ENCODE measurements at places on chromosomes 11 and 22.

DNA sequence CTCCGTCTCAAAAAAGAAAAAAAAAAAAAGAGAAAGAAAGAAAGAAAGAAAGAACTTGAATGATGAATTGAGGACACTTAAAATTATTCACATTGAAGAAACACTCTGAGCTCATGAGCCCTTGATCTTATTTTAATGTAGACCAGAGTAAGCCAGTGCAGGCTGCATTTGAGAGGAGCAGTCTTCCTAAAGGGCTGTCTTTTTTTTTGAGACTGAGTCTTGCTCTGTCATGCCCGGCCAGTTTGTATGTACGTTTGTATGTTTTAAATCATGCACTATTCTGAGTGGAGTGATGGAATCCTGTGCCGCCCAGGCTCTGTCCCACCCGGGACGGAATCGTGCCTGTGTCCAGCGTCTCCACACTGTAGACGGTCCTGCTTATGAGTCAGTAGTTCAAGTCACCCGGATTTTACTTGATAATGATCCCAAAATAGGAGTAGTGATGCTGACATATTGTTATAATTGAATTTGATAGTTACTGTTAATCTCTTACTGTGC, 9.6 kb downstream of the FGF4 start:
- no peak for DNase-seq

DNA sequence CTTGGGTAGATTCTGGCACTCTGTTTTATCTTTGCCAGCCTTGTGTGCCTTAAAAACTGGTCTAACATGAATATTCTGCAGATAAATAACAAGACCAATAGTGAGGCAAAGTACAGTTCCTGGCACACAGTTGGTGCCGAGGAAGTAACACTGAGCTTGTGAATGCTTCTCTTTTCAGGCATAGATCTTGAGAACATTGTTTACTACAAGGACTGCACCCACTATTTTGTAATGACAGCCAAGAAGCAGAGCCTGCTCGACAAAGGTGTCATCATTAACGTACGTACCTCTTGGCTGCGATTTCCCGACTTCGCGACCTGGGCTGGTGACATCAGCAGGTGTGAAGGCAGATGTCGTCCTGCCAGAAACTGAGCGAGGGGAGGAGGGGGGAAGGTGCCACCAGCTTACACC, 105.7 kb downstream of the MICAL2 start:
- no peak for DNase-seq

DNA sequence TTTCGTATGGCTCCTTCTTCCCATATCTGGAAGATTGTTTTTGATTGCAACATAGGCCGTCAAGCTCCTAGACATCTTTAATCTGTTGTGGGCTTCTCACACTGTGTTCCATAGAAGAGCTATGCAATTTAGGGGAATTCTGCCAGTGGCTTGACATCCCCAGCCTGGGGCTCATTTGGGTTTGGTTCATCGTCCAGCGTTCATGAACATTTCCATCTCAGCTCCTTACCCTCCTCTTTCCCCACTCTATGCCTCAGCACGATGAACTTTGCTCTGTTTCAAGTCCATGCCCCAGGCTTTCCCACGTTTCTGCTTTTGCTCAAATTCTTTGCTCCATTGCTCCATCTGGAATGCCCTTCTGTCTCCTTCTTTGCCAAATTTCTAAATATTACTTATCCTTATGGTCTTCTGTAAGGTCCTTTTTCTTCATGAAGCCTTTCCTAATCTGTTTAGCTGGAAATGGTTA, 26.1 kb upstream of the CLMP start:
- no peak for DNase-seq

DNA sequence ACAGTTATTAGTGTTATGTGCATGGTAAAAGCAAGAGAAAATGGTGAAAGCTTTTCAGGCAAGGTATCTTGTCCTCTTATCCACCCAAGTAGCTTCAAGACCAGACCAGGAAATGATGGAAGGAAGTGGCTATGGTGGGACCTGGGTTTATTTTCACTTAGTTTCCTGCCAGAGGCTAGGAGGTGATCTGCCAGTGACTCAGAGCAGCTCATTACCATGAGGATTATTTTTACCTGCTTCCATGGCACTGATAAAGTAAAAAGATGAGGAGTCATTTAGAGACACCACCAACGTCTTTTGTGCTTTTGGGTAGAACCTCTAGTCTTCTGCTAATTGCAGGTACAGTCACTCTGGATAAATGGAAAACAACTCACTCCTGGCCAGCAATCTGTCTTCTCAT, 339.9 kb upstream of the KIRREL3 start:
- DNase-seq: no peak

GRCh38 chr11:765025-765801, 12.1 kb downstream of the GATD1 start:
- peak; percentile 50 for DNase-seq

GRCh38 chr11:19374151-19374569, 133.4 kb upstream of the E2F8 start:
- peak; percentile 99 for DNase-seq

DNA sequence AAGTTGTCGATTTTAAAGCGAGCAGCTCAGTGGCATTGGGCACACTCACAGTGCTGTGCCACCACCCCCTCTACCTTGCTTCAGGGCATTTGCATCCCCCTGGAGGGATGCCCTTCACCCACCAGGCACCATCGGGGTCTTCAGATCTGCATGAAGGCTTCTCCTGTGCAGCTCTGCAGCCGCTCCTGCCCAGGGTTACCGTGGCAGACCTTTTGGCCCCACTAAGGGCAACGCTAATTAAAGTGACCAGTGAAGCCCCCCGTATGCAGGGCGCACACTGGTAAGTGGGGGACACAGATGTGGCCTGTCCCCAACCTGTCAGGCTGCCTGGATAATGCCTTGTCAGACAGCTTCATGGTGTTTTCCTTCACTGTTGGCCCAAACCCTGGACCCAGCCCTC, 1117.7 kb downstream of the BRD1 start:
- no peak for DNase-seq

GRCh38 chr11:9315078-9315688, 790 bp upstream of the TMEM41B start:
- peak; percentile 16 for DNase-seq

GRCh38 chr11:16148301-16148931, 207.9 kb downstream of the SOX6 start:
- no peak for DNase-seq

- peak; percentile 65 for DNase-seq
Observed at GRCh38 chr22:50252082-50253045, 1.3 kb upstream of the HDAC10 start.

DNA sequence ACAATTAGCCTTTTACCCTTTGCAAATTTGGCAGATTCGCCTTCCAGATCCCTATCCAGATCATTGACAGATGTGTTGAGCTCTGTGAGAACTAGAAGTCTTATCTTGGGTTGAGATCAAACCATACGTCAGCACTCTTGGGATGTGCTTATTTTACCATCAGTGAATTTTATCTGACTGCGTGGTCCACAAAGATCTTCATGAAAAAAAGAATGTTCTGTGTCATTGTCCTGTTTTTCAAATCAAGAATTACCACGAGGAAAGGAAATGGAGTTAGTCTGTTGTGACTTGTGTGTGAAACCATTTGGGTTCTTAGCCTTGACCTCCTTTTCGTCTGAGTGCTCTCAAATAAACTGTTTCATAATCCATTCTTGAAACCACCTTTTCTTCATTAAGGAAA, 86.2 kb upstream of the SORL1-AS1 start:
- no peak for DNase-seq

- peak; percentile 81 for DNase-seq
Observed at GRCh38 chr11:46291441-46292150, 14.1 kb downstream of the CREB3L1 start.

GRCh38 chr22:46812788-46813187, 50.3 kb downstream of the TBC1D22A start:
- no peak for DNase-seq

GRCh38 chr11:67505605-67506396, 638 bp upstream of the PITPNM1 start:
- DNase-seq: peak; percentile 89

GRCh38 chr11:48020092-48020755, 39.9 kb downstream of the PTPRJ start:
- DNase-seq: no peak

DNA sequence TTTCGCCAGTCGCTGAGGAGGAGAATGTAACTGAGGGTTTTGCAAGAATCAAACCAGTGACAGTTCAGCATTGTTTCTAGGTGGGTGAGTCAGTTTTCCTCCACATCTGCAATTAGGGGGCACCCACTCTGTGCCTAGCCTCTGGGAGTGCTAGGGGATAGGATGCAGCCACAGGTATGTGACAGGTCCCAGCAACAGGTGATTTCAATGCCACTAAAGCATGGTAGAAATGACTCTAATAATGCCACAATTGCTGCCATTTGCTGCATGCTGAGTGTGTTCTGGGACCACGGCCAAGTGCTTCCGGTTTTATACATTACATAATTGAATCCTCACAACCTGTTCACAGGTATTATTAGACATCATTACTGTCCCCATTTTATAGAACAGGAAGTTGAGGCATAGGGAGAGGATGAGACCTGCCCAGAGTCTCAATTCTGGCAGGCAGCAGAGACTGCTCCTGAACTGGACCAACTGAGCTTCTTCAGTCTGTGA, 556 bp downstream of the CRYBB2 start:
- DNase-seq: no peak

DNA sequence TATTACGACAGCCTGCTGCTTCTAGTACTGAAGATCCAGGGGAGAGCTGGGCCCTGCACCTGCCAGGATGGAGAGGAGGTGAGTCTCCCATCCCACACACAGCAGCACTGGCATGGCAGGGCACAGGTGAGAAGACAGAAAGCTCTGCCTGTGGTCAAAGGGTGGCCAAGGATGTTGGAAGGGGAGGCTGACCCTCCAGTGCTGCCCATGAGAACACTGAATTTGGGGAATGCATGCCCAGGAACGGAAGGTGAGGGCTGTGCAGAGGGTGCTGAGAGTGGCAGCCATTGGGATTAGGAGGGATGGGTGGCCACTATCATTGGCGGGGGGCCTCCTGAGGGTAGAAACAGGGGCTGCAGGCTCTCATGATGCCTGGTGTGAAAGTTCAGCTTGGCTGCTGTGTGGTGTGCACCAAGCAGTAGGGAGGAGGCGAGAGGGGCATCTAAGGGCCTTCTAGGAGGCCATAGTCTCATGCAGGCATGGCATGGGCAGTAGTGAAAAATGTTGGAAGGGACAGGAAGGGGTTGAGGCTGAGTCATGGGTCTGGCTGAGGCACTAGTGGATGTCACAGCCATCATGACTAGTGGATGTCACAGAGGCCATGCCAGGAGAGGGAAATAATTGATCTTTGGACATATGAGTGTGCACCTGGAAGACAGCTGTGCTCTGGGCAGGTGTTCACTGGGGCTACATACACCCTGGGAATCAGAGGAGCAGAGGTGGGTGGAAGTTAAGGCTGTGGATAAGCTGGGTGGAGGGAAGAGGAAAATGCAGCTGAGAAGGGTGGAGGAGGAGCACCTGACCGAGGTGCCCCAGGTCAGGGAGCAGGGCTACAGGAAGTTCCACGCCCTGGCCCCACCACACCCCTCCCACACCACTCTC, 2.5 kb upstream of the LRRC74B start:
- DNase-seq: peak; percentile 56

DNA sequence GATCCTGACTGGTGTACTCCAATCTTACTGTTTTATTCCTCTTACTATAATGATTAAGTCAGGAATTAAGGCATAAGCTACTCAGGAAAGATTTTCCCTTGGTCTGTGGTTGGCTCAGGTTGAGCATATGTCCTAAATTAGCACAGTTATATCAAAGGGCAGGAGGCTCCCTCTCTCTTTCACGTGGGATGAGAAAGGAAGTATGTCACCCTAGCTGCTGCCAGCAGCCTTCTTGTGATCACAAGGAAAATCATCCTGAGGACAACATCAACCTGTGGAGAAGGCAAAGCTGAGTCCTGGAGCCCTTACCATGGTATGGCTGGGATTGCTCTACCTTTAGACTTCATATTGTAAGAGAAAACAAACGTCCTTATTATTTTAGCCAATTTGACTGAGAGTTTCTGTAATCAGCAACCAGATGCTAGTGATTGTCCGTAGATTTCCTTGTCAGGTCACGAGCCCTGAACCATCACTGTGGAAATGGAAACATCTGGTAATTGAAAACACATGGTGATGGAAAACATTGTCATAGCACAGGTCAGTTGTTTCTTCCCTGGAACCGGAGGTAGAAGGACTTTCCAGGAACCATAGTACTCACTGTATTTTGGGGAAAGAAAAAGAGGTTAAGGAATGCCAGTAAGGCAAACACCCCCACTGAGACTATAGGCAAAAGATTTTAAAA, 40.6 kb upstream of the DEUP1 start:
- no peak for DNase-seq

DNA sequence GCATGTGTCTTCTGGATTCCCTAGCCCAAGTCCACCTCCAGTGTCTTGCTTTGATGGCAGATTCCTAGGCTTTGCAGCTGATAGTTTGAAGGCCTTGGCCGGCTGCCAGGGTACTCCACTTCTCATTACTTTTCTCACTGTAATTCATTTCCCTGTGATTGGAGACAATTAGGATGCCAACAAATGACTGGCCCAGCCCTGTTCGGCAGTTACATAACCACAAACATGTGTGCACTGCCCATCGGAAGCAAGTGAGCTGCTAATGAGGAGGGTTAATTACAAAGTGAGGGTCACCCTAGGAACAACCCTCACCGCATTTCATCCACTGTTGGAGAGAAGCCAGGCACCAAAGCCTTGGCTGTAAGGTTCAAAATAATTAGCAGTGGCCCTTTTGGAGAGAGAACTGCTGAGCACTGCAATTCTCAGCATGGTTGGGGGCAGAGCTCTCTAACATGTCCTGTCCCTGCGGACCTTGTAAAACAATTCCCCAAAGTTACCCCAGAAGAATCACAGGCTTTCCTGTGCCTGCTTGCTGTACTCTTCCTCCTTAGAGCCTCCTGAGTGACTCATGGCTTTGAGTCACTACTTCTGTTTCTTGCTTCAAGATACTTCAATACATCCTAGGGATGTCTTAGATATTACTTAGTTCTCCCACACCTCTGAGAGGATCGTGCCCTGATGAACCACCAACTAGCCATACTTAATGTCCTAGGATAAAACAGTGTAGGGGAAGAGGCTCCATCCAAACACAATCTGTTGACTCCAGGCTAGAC, 109.7 kb upstream of the GALNT18 start:
- peak; percentile 66 for DNase-seq

DNA sequence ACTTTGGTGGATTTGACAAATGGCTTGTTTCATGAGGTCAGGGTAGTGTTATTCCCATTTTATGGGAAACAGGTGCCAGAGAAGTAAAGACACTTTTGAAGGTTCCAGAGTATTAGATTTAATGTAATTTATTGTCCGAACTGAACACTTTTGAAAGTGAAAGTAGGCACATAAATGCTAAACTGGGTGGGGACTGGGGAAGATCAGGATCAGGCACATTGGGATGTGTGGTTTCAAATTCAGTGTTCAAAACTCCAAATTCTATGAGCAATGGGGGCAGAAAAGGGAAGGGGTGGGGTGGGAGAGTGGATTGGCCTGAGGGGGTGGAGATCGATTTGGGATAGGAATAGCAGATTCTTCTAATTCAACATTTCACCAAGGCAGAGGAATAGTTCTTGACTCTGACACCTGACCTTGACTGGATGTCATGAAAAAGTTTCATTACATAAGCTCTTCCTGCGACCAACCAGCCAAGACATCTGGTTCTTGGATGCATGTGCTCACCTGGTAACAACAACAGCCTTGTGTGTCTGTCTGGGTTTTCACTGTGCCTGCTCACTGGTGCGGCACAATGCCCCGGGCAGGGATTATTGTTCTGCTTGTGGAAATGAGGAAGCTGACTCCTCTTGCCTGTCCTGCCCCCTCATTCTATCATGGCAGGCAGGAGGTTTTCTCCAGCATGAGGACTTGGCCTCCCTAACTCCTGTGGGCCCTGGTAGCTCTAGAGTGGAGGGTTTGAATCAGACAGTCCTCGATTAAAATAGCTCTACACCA, 10.8 kb downstream of the PPFIBP2 start:
- no peak for DNase-seq

Data from fibroblast of skin of back (primary cell).